Mucosa of descending colon (tissue), 3 donors: ENCODE measurements at places on chromosomes 7 and 10.

DNA sequence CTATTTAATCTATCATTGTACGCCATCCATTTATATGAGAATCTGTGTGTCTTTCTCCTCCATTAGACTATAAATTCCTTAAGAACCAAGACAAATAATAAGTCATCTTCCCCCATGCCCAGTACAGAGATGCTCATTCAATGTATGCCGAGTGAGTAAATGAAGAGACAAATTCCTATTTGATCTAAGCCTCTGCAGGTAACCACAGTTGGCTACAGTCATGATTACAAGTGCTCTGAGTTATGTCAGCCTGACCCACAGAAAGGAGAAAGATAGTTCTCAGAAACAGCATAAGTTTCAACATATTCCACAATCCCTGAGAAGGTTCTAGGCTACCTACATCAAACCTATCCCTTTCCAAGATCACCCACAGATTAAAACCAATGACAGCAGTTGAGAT lies 46.1 kb downstream of the MPP7 start:
- no peak for DNase-seq

GRCh38 chr7:105905910-105906568 lies 29.6 kb upstream of the ATXN7L1 start:
- no peak for DNase-seq

GRCh38 chr7:99201027-99201426 lies 6.9 kb downstream of the KPNA7 start:
- no peak for DNase-seq

GRCh38 chr7:103702982-103703381 lies 257.0 kb upstream of the SLC26A5 start:
- DNase-seq, result no peak

- no peak for DNase-seq
Observed at GRCh38 chr7:34471844-34472243, 186.2 kb upstream of the NPSR1 start.

DNA sequence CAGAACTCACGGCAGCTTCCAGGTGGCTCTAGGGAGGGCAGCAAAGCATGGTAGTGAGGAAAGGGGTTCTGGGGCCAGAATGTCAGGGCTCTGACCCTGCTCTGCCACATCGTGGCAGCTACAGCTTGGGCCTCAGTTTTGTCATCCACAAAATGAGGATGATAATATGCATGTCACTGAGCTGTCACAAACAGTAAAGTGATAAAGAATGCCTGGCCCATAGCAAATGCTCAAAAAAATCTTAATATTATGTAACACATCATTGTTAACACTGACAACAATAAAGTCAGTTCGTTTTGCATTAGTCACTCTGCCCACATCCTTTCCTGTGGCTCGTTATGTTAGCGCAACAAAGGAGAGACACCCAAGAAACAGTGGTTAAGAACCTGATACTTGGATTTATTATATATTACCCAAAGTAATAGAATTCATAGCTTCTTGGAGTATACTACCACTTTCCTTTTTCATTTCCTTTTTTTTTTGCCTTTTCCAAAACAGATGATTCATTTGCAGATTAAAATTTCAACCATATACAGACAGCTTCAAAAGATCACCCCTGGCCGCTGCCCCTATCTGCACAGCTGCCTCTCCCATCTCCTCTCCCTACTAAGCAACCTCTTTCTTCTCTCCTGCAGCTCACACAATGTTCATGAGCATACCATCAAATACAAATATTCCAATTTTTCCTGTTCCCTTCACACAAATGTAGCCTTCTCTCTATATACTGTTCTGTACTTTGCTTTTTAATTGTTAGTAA lies 45.5 kb upstream of the DDC start:
- no peak for DNase-seq
